ENCODE measurements at places on chromosomes 7 and 10.
A peak's percentile ranks its signal among the peaks of the same experiment; 100 is the strongest.

- no peak for DNase-seq
These were observed 68.4 kb downstream of the SLIT1 start for GRCh38 chr10:97117372-97117771.

GRCh38 chr10:58164517-58164916 lies 103.2 kb downstream of the IPMK start:
- DNase-seq: no peak

DNA sequence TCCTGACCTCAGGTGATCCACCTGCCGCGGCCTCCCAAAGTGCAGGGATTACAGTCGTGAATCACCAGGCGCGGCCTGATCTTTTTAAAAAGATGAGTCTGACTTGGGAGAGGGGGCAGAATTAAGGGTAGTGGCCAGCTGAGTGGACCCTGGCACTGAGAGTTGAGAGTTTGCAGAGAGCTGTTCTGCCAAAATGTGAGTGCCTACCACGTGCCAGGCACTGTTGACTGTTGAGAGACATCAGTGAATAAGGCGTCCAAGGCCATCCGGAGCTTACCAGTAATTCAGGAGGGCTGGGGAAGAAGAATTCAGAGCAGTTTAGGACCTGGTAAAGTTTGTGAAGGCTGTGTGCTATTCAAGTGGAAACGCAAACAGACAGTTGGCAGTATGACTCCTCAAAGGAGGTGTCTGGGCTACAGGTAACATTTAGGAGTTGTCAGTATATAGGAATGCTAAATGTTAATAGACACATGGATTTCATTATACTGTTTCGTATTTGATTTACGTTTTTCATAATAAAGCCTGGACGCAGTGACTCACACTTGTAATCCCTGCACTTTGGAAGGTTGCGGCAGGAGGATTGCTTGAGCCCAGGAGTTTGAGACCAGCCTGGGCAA lies 1.5 kb downstream of the NIPSNAP2 start:
- DNase-seq: no peak

DNA sequence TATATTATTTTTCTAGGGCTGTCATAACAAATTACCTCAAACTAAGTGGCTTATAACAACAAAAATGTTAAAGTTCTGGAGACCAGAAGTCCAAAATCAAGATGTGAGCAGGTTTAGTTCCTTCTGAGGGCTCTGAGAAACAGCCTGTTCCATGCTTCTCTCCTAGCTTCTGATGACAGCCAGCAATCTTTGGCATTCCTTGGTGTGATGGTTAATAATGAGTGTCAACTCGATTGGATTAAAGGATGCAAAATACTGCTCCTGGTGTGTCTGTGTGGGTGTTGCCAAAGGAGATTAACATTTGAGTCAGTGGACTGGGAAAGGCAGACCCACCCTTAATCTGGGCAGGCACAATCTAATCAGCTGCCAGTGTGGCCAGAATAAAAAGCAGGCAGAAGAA lies 26.3 kb upstream of the TNKS2 start:
- DNase-seq: no peak

GRCh38 chr10:20281579-20281978 lies 465.3 kb downstream of the PLXDC2 start:
- DNase-seq: no peak

GRCh38 chr7:29370531-29371314 lies 176.1 kb downstream of the CHN2 start:
- no peak for DNase-seq

- DNase-seq: no peak
These were observed 19.1 kb upstream of the GJD4 start for GRCh38 chr10:35585903-35586535.

GRCh38 chr7:80593869-80594586 lies 44.4 kb upstream of the CD36 start:
- DNase-seq: no peak

DNA sequence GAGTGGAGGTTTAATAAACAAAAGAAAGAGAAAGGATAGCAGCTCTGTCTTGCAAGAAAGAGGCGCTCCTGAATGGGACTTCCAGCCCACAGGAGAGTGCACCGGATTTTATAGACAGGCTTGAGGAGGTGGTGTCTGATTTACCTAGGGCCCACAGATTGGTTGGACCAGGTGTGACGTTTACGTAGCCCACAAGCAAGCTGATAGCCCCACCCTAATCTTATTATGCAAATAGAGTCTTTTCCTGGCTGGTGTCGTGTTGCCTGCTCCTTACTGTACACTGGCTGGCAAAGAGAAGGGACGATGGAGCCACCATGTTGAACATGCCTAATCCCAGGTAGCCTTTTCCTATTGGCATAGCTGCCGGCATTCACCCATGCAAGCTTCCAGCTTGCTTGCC lies 319.7 kb upstream of the POM121L12 start:
- no peak for DNase-seq

DNA sequence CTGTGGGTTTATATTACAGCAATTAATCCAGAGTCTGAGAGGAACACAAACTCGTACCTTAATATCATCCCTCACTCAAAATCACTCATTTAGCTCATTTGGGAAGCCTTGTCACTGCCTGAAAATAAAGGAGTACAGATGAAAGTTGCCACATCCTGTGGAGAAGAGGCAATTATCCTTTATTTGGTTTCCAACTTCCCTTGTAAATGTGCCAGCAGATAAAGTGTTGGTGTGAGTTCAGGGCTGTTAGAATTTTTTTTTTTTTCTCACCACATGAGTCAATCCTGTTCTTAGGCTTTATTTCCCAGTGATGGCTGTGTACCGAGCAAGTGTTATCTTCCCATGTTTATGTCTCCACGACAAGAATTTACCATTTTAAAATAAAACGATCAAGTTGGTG lies 99.0 kb upstream of the SMIM30 start:
- DNase-seq: no peak

GRCh38 chr7:105934572-105935185 lies 28.4 kb upstream of the CDHR3 start:
- no peak for DNase-seq

DNA sequence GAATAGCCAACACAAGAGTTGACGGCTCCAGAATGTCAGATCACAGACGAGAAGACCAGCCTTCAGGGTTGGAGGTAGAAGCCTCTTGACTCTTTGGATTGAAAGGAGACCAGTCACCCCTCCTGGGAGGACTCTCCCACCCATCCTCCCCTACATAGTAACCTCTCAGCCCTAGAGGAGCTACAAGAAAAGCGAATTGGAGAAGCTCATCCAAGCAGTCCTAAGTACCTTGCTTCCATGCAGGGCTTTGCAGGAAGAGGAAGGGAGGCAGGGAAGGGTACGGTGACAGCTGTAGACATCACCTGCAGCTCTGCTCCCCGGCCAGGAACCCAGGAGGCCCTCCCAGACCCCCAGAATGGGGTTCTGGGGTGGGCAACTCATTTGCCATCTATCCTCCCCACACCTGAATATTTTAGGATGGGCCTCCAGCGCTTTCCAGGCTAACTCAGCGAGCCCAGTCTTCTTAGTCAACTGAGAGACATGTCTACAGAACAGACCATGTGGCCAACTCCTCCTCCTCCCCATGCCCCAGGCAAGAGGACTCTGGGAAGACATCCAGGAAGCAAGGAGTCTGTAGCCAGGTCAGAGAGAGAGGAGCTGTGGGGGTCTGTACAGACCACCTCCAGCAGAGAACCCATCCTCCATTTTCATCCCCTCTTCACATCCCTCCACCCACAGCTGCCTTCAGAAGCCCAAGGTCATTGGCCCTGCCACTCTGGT lies 55.6 kb upstream of the LBX1 start:
- DNase-seq: no peak

- no peak for DNase-seq
These were observed 162.9 kb downstream of the SH3PXD2A start for GRCh38 chr10:103692436-103692951.

DNA sequence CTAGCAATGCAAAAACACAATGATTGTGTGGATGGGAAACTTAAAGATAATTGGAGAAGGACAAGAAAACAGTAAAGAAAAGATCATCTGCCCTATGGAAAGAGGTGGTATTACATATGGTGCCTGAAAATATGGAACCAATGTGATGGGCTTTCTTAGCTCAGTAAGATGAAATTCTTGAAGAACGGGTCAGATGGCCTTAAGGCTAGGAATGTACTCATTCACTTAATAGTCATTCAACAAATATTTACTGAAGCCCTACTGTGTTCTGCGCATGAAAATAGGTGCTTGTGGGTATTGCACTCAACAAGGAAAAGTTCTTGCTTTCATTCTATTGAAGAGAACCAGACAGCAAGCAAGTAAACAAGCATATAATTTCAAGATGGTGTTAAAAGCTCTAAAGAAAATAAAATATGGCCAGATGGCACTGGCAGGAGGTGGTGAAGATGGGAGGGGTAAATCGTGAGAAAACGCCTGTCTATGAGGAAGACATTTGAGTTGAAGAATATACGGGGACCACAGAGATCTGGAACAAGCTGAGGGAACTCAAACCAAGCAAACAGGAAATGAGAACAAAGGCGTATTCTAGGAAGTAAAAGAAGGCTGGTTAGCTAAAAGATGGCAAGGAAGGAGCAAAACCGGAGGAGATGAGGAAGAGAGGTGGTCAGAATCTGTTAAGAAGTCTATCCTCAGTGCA lies 179.7 kb downstream of the ANK3 start:
- no peak for DNase-seq

DNA sequence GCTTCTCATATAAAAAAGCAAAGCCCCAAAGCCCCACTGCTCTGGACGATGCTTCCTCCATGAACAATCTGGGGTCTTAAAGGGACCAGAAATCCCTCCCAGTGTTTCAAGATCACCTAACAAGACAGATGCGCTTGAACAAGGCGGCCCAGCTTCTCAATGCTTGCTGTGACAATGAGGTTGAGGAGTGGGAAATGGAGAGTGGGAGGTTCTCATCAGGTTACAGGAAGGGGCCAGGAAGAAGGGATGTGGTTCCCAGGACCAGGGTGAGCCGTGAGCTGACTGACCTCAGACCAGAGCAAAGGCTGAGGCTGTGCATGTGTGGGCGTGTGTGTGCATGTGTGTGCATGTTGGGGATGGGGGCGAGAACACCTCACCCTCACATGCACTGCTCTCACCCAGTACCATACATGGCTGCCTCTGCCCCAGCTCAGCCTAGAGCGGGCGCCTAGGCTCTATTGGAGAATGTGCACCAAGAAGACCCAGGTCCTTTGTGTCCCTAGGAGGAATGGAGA lies 220.8 kb upstream of the GPR26 start:
- no peak for DNase-seq

GRCh38 chr10:30398193-30398592 lies 35.8 kb upstream of the MAP3K8 start:
- no peak for DNase-seq

GRCh38 chr7:47461161-47461560 lies 120.8 kb downstream of the TNS3 start:
- DNase-seq: no peak

- DNase-seq: no peak
These were observed 50.9 kb downstream of the EBF3 start for GRCh38 chr10:129912986-129913695.

- DNase-seq: peak; percentile 33
These were observed 38.0 kb upstream of the TARP start for GRCh38 chr7:38311329-38311937.

- no peak for DNase-seq
These were observed 100.8 kb upstream of the DOCK1 start for GRCh38 chr10:126804396-126804795.

GRCh38 chr7:3730276-3730675 lies 429.2 kb downstream of the SDK1 start:
- no peak for DNase-seq

DNA sequence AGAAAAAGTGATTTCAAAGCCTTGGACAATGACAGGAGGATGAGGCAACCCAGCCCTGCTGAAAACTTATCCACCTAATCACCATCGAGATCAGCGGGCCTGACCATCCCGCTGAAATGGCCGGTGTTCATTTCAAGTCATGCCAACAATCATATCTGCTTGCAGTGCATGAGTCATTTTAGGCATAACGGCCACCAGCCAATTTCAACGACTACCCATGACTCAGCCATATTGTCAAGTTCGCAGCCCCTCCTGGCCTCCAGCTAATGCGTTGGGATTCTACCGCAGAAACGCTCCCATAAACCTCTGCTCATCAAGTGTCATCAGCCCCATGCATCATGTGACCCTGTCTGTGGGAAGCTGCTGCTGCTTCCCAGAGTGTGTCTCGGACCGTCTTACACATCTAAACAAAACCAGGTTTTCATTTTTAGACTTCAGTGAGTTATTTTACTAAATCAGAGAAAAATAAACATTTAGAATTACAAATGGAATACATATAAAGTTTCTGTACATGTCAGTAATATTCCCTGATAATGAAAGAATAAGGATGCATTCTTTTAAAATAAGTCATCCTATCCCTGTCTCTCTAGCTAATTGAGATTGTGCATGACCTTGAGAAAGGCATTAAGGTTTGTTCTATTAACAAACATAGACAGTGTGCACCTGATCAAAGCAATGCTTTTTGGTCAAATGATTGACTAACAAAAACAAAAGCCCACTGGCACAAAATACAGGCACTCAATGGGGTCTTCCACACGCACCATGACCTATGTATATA lies 188.9 kb downstream of the ADAM12 start:
- no peak for DNase-seq

- no peak for DNase-seq
These were observed 5.7 kb downstream of the ANLN start for GRCh38 chr7:36395171-36395894.

DNA sequence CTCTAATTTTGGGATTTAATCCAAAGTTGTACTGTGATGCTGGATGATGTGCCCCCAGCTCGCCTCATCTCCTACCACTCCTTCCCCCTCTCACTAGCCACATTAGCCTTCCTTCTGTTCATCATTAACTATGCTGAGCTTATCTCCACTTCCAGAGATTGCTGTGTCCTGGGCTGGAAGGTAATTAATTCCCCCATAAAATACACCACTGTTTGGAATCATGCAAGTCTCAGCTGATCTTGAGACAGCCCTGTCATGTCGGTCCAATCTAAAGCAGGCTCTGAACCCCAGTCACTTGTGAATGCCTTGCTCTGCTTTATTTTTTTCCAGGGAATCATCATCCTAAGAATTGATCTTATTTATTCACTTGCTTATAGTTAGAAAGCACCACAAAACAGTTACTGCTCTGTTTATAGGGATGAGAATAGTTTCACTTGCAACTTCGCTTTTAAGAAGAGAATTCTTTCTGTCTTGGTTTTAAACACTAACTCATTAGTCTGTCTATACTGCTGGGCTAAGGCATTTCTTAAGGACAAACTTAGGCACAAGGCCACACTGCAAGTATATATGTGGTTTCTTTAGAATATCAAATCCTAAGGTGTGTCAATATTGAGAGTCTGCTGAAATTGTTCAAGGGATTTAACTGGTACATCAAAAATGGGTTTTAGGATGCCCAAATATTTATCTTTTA lies 341.1 kb upstream of the SEMA3A start:
- DNase-seq: no peak
